Activated CD8-positive, alpha-beta T cell treated with anti-CD3 and anti-CD28 coated beads, Interleukin-2, amount 10 ng/mL, durations not matched to agents 7 days and 5 days (primary cell): ENCODE measurements at places on chromosomes 4 and X.

- no peak for DNase-seq
Observed at GRCh38 chr4:122500852-122501501, 44.5 kb upstream of the IL2 start.

DNA sequence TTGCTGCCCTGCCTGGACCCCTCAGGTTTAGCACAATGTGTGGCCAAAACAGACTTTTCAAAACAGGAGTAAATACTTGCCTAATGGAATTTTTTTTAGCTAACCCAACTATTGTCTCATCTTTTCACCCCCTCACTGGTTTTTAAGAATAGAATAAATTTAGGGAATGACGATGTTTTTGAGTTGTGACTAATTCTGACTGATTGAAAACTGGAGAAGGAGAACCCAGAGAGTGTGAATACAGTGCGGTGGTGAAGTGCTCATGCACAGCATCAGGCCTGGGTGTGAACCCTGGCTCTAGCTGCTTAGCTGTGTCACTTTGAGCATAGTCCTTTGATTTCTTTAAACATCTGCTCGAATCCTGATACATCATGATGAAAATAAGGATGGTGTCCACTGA is 10.5 kb downstream of the ANTXR2 start:
- DNase-seq: no peak

GRCh38 chr4:112431158-112431557 is 84.8 kb downstream of the NEUROG2 start:
- no peak for DNase-seq

DNA sequence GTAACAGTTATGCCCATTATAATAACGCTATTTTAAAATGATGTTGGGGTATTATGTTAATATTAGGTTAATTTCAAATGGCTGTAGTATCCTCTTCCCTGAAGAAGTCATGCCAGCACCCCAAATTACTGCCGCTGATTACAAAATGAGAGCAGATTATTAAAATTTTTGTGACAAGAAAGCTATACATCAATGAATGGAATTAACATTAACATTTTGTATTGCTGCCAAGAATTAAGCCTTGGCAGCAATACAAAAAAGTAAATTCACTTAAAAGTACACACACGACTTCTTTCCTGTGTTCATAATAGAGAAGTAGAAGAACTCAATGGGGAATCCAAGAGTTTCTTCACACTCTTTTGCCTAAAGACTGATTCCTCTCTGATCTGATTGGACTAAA is 482.8 kb downstream of the STIM2 start:
- no peak for DNase-seq

- no peak for DNase-seq
Observed at GRCh38 chrX:459611-460010, 72.9 kb upstream of the PPP2R3B start.

- DNase-seq: no peak
Observed at GRCh38 chr4:143538979-143539669, 25.6 kb downstream of the SMARCA5 start.

GRCh38 chr4:106816496-106816895 is 219.6 kb downstream of the DKK2 start:
- no peak for DNase-seq

DNA sequence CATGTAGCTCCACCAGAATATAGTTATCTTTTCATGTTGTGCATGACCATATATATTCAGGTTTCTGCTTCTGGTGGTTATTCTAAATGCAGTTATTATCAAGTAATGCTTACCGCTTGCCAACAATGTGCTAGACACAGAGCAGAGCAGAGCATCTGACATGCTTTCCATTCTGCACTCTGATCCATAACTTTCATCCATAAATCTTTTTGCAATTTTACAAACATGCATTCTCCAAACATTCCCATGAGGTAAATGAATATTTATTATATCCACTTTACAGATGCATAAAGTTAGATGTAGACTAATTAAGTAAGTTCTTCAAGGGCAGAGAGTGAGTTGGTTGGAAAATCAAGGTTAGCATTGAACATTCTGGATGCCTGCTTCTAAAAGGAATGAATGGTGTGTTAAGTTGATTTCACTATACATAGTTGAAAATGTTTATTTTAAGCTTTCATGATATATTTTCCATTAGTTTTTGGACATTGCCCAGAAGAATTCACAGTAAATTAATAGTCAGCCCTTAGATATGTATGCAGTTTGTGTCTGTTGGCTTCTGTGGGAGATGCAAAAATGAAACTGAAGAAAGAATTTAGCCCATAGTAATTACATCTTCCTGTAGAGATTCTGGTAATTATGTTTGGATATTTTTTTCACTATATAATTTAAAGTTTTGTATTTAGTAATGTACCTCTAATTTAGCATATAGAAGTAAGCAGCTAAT is 867.8 kb downstream of the CCSER1 start:
- no peak for DNase-seq

- DNase-seq: no peak
Observed at GRCh38 chrX:54359408-54359807, 1.6 kb upstream of the WNK3 start.

DNA sequence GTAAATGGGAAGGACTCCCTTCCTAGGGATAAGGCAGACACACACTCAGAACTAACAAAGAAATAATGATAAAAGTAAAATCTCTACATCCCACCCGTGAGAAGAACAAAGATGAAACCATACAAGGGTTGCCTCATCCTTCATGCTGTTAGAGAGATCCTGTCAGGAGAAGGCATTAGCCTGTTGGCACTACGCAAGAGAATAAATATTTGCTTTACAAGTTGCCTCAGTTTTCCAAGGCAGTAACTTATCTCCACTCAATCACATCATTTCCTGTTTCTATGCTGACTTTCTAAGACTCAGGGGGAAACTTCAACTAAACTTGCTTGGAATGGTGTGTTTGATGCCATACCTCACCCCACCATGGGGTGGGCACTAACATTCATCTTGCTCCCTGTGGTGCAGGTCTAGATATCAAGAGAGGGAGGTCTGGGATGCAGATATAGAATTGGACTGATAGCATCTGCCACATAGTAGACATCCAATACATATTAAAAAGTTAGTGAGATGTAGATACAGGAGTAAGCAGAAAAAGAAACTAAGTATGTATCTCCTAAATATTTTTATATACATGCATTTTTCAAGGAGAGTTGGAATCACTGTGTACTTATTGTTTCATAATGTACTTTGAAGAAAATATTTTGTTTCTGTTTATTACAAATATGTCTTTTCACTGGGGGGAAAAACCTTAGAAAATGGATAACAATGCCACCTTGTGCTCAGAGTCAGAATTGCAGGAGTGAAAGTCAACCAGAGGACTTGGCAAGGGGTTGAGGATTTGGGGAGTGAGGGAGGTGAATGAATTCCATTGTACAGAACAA is 57.2 kb upstream of the BEX4 start:
- peak; percentile 31 for DNase-seq

GRCh38 chr4:53680598-53680997 is 89.3 kb upstream of the LNX1 start:
- DNase-seq: no peak
